GM06990 (cell line): ENCODE measurements at places on chromosomes 5 and 9.

GRCh38 chr9:133551446-133551845 lies 16.9 kb downstream of the ADAMTSL2 start:
- no peak for DNase-seq

GRCh38 chr5:133783481-133783880 lies 171.1 kb upstream of the FSTL4 start:
- no peak for DNase-seq

GRCh38 chr9:110531776-110532175 lies 47.8 kb downstream of the SVEP1 start:
- DNase-seq: no peak

GRCh38 chr9:98129451-98129881 lies 10.4 kb upstream of the TRIM14 start:
- DNase-seq: no peak

- DNase-seq: no peak
Measured at GRCh38 chr9:74570879-74571512, 73.9 kb downstream of the RORB start.

DNA sequence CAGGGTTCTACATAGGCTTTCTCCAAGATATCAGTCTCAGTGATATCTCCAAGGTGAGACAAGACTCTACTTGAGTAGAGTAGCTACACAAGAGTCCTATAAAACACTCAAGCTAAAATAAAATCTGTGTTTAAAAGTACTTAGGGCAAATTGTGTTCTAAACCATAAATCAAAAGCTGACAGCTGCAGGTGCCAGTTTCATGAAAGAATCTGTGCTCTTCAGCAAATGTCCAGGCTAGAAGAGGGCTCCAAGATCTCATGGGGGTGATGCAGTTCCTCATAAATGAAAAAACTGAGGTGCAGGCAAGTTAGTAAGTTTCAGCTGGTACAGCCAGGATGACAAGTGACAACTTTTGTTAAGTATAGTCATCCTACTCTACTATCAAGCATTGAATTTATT lies 142.8 kb upstream of the TNPO1 start:
- no peak for DNase-seq

DNA sequence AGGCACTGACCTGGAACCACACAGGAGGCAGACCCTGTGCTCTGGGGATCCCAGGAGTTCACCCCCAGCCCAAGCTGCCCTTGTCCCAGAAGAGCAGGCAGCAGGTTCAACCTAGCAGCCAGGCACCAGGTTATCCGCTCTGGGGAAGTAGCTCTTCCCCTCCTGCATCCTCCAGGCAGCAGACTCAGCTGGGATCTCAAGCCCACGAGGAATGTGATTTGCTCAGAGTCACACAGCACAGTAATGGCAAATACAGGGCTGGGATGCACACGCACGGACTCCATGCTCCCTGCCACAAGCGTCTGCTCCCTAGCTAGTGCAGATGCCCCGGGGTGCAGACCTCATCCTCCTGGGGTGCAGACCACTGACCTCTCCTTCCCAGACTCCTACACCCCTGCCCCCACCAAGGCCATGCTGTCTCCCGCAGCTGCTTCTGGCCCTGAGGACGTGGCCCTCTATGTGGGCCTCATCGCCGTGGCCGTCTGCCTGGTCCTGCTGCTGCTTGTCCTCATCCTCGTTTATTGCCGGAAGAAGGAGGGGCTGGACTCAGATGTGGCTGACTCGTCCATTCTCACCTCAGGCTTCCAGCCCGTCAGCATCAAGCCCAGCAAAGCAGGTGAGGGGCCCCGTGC lies 25.5 kb downstream of the HK3 start:
- no peak for DNase-seq

GRCh38 chr5:61330845-61331406 lies 1.1 kb upstream of the ZSWIM6 start:
- DNase-seq: peak; percentile 87

DNA sequence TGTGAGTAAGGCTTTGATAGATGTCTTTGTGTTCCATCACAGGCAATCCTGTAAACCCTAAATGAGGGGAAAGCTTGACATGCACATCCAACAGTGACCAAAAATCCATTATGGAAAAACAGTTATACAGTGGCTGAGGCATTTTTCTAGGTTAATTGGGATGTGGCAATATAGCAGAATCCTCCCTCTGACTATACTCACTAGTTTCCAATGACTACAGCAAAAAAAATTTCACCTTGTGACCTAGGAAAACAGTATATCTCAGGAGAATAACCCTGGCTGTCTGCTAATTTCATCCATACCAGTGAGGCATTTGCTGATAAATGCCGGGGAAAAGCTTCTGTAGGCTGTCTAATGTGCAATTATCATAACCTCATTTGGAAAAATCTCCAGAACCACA lies 49.9 kb upstream of the SNCAIP start:
- no peak for DNase-seq

DNA sequence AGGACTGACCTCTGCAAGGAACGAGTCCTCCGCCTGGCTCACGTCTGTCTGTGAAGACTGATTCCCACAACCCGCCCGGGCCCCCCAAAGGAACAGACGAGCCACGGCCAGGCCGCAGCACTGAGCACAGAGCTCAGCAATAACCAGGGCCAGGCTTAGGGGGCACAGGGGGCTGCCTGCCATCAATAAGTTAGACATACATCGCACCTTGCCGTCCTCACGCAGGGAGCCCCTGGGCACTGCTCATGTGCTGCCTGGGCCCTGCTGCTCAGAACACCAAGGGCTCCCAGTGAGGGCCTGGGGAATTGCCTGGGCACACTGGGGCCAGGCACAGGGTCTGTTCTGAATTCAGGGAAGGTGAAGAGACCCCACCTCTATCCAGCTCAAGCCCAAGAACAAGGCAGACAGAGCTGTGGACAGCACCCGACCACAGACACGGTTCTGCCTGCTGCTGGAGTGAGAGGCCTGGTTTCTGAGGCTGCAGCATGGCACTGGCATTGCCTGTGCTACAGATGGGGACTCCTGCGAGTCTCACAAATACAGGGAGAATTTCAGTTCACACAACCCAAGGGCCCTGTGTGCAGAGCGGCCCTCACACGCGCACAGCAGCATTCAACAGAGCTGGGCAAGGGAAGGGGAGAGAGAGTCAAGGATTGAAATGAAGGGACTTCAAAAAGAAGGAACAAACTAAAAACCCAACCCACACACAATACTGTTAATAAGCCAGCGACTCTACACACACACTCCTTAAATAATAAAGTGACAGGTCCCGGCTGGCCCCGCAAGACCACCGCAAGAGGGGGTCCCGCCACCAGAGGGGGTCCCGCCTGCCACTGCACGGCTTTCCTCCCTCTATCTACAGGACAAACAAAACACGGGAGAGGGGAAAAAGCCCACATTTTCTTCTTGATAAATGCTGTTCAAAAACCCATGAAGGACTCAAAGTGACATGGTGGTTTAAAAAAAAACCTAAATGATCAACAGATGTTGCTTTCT lies 32.0 kb downstream of the PRRT1B start:
- DNase-seq: no peak

DNA sequence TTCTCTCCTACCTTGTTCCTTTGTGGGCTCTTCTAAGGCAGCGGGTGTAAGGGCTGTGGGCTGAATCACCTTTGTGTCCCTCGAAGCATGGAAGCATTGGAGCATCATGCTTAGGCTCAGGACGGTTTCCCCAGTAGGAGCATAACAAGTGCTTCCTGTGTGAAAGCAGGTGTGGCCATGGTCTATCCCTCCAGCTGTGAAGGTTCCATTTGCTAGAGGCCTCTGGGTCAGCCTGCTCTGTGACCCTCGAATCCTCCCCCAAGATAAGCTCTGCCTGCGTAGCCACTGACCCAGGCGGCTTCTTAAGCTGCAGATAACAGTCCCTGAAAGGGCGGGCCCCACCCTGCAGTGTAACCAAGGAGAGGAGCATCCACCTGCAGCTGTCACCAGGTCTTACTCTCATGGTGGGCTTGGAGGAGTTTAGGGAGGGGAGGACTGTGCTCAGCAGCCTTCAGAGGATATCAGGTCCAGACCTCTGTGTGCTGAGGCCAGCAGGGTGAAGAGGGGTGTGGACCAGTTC lies 8.4 kb upstream of the NDST1 start:
- DNase-seq: no peak

DNA sequence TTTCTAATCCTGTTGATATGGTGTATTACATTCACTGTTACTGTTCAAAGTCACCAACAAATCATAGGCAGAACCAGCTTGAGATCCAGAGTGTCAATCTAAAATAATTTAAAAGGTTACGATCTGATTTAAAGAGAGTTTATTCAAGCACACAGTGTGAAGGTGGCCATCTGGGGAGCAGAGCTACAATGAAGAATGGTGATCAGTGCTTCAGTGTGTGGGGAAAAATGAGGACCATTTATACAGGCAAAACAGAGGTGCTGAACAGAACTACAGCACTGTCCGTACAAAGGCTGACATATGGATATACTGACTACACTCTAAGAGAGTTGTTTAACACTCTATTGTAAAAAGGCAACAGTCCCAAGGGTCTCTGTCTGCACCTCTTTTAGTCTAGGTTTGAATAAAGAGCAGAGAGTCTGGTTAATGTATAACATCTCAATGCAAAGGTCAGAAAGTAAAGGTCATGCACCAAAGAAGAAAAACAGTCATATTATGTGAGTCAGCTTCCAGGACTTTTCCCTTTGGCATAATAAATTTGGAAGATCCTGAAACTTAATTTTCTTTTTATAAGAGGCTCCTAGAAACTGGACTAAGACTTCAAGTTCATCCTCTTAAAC lies 29.7 kb upstream of the TDRD7 start:
- DNase-seq: no peak

- no peak for DNase-seq
Measured at GRCh38 chr9:136745389-136746154, 2.8 kb downstream of the LCN6 start.

- no peak for DNase-seq
Measured at GRCh38 chr9:9881692-9882091, 731.1 kb downstream of the PTPRD start.

DNA sequence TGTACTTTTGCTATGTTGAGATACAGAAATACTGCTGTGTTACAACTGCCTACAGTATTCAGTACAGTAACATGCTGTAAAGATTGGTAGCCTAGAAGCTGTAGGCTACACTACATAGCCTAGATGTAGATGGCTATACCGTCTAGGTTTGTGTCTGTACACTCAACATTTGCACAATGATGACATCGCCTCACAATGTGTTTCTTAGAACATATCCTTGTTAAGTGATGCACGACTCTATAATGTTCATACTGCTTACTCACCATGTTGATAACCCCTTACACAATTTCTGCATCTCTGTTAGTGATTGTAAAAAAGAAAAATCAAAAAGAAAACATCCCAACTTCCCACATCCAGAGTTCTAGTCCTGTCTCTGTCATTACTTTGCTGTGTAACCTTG lies 450.0 kb downstream of the CCDC171 start:
- no peak for DNase-seq

DNA sequence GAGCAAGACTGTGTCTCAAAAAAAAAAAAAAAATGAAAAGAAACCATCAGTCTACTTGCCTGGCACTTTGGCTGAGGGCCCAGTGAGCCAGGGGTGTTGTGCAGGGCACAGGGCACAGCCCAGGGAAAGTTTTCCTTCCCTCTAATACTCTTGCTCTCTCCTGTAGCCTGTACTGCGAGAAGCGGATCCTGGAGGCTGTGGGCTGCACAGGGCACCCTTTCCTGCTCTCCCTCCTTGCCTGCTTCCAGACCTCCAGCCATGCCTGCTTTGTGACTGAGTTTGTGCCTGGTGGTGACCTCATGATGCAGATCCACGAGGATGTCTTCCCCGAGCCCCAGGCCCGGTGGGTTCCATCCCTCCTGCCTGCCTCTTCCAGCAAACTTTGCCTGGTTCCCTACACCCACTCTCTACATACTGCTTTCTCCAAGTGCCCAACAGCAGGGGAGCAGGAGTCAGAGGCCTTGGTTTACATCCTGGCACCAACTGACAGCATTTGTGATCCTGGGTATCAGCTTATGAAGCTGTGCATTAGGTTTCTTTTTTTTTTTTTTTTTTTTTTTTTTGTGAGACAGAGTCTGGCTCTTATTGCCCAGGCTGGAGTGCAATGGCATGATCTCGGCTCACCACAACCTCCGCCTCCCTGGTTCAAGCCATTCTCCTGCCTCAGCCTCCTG lies 7.2 kb downstream of the ZDHHC12 start:
- no peak for DNase-seq

GRCh38 chr9:95641586-95641985 lies 124.8 kb upstream of the PTCH1 start:
- DNase-seq: no peak

GRCh38 chr5:178058321-178059012 lies 54.9 kb upstream of the N4BP3 start:
- no peak for DNase-seq

DNA sequence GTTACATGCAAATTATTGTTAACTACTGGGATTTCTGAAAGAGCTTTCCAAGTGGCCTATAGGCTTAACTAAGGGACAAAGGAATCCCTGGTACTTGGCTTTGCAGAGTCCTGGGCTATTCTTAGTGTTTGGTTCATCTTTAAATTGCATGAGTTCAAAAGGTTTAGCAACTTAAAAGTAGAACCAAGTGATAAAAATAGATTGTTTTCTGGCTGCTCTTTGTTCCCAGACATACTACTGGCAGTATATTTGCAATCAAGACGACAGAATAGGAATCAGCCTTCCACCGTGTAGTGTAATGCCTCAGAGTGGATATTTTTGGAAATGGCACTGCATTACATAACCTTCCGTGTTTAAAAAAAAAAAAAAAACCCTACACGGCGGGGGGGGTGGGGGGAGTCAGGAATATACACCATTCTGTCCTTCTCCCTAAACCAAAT lies 1.0 kb downstream of the NREP start:
- DNase-seq: no peak

DNA sequence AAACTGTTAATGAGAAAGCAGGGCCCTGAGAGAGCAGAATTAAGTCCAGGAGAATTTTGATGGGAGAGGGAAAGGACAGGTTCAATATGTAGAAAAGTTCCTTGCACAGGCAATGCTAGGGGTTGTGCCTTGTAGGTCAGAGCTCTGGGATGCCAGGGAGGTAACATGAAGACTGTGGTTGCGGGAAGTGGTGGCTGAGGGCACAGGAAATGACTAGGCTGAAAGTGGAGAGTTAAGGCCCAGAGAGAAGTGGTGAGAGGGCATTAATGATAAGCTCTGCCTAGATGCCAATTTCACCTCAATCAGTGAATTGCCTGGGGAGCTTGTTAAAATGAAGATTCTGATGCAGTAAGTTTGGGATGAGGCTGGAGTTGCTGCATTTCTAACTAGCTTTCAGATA lies 31.5 kb upstream of the PPP3R2 start:
- DNase-seq: no peak

GRCh38 chr5:74378464-74378863 lies 262.1 kb downstream of the ENC1 start:
- DNase-seq: no peak

- DNase-seq: no peak
Measured at GRCh38 chr9:127388856-127389238, 8.1 kb upstream of the SLC2A8 start.

DNA sequence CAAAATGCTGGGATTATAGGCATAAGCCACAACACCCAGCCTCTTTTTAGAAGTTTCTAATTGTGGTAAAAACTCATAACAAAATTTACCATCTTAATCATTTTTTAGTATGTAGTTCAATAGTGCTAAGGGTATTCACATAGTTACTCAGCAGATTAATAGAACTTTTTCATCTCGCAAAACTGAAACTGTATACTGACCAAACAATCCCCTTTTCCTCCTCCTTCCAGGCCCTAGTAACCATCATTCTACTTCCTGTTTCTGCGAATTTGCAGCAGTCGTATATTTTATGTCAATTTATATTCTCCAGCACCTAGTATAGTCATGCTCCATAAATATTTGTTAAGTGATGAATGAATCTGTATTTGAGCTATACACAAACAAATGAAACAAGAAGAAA lies 86.3 kb upstream of the ERBIN start:
- no peak for DNase-seq
